ENCODE measurements at places on chromosomes 5 and 9.

GRCh38 chr5:2751592-2752021, at the start of gene IRX2:
IRX2 (minus strand) TSS chr5:2751677; CDS start chr5:2751413, 264 bp downstream.
- DNase-seq, result peak; percentile 92
- no peak within 1 kb of the TSS for H3K27ac ChIP-seq
- peaks cover 17% of the 10 kb centered on the region for H3K4me1 ChIP-seq
- H3K36me3 ChIP-seq, result no peaks in the 10 kb centered on the region
- peak within 1 kb of the TSS; percentile 71 for H3K4me3 ChIP-seq

GRCh38 chr5:36089989-36090388, 23.3 kb upstream of the UGT3A2 start:
- H3K4me3 ChIP-seq, result no peak overlapping the region
- H3K36me3 ChIP-seq, result no peaks in the 10 kb centered on the region
- peak; percentile 57 for DNase-seq
- no peaks in the 10 kb centered on the region for H3K27me3 ChIP-seq

DNA sequence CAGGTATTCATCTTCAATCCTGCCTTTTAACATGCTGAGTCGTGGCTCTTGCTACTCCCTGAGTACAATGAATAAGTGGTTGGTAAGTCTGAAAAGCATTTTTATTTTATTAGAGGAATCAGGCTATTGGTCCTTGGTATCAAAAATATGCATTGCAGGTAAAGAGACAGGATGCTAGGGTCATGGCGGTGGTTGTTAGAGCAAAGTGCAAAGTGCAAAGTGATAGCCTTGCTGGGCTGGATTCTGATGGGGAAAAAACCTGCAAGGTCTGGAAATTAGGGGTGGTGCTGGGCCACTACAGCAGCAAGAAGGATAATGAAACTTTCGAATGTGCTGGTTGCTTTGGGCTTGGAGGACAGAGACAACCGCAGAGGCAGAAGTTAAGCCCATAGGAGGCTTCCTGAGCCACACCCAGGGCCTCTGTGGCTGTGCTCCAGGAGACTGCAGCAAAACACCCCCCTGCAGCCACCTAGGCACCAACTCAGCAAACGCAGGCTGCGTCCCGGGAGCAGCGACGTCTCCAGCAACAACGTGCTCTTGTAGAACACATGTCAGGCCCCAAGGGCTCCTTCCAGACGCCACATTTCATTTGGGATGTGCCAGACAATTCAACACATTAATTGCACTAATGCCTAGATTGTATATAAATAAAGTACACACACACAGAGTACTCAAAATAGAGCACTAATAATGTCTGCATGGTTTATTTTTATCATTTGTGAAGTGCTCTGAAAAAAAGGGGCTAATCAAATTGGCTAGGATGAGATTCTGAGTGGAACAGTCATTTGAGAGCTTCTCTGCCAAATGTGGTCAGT, 149.8 kb upstream of the RAPGEF1 start:
- no peak for DNase-seq
- H3K4me3 ChIP-seq, result no peak overlapping the region
- 0 out of 2 replicates have a peak, but pooled peaks cover 5% of the 10 kb centered on the region for H3K4me1 ChIP-seq
- no peaks in the 10 kb centered on the region for H3K36me3 ChIP-seq
- no peak overlapping the region for H3K27ac ChIP-seq

GRCh38 chr9:106127776-106128175, 433.4 kb downstream of the TMEM38B start:
- DNase-seq, result peak; percentile 4
- H3K36me3 ChIP-seq, result no peaks in the 10 kb centered on the region
- H3K27me3 ChIP-seq, result no peaks in the 10 kb centered on the region
- no peak overlapping the region for H3K4me3 ChIP-seq
- H3K27ac ChIP-seq, result no peak overlapping the region

GRCh38 chr9:87725900-87726709, at the start of gene CTSL:
CTSL (plus strand) TSS chr9:87726119; CDS start chr9:87727604, 1,485 bp downstream.
- DNase-seq, result peak; percentile 67
- no peaks in the 10 kb centered on the region for H3K36me3 ChIP-seq
- peaks cover 3% of the 10 kb centered on the region for H3K4me1 ChIP-seq
- peak within 1 kb of the TSS; percentile 49 for H3K27ac ChIP-seq
- no peaks in the 10 kb centered on the region for H3K27me3 ChIP-seq

- no peaks in the 10 kb centered on the region for H3K4me1 ChIP-seq
- H3K4me3 ChIP-seq, result no peak overlapping the region
- no peak for DNase-seq
- H3K36me3 ChIP-seq, result no peaks in the 10 kb centered on the region
These were observed 362.4 kb downstream of the NDUFS4 start for GRCh38 chr5:53922508-53923498.

GRCh38 chr9:79089054-79089560, 482.7 kb upstream of the TLE4 start:
- H3K36me3 ChIP-seq, result no peaks in the 10 kb centered on the region
- H3K4me1 ChIP-seq, result no peaks in the 10 kb centered on the region

GRCh38 chr5:75463726-75464125, 47.7 kb downstream of the CERT1 start:
- peak; percentile 26 for DNase-seq
- H3K27ac ChIP-seq, result no peak overlapping the region
- H3K27me3 ChIP-seq, result no peaks in the 10 kb centered on the region
- no peak overlapping the region for H3K4me3 ChIP-seq

- H3K27ac ChIP-seq, result peak overlapping the region; percentile 79
- H3K4me1 ChIP-seq, result peaks cover 18% of the 10 kb centered on the region
- no peaks in the 10 kb centered on the region for H3K27me3 ChIP-seq
- H3K4me3 ChIP-seq, result no peak overlapping the region
- H3K36me3 ChIP-seq, result no peaks in the 10 kb centered on the region
- DNase-seq, result no peak
These were observed 132.4 kb downstream of the NPR3 start for GRCh38 chr5:32843531-32843895.

GRCh38 chr5:149735066-149735465, 5.0 kb downstream of the PPARGC1B start:
- H3K4me3 ChIP-seq, result no peak overlapping the region
- H3K27me3 ChIP-seq, result no peaks in the 10 kb centered on the region
- H3K27ac ChIP-seq, result no peak overlapping the region

GRCh38 chr5:102278231-102278630, 17.9 kb downstream of the SLCO4C1 start:
- H3K36me3 ChIP-seq, result no peaks in the 10 kb centered on the region
- H3K4me3 ChIP-seq, result no peak overlapping the region
- no peak for DNase-seq
- no peaks in the 10 kb centered on the region for H3K4me1 ChIP-seq

DNA sequence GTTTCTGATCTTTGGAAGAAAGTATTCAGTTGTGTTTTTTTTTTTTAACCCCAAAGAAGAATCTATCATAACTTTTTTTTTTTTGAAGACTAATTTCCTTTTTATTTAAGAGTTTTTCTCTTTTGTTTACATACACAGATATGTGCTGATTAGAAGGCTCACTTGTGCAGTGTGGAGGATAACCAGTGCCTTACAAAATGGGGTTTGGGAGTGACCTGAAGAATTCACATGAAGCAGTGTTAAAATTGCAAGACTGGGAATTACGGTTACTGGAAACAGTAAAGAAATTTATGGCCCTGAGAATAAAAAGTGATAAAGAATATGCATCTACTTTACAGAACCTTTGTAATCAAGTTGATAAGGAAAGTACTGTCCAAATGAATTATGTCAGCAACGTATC, 50.3 kb downstream of the FER start:
- H3K27me3 ChIP-seq, result no peaks in the 10 kb centered on the region
- H3K4me1 ChIP-seq, result peaks cover 43% of the 10 kb centered on the region
- no peak for DNase-seq
- no peak overlapping the region for H3K27ac ChIP-seq
- H3K36me3 ChIP-seq, result peaks cover 8% of the 10 kb centered on the region
- H3K4me3 ChIP-seq, result no peak overlapping the region

DNA sequence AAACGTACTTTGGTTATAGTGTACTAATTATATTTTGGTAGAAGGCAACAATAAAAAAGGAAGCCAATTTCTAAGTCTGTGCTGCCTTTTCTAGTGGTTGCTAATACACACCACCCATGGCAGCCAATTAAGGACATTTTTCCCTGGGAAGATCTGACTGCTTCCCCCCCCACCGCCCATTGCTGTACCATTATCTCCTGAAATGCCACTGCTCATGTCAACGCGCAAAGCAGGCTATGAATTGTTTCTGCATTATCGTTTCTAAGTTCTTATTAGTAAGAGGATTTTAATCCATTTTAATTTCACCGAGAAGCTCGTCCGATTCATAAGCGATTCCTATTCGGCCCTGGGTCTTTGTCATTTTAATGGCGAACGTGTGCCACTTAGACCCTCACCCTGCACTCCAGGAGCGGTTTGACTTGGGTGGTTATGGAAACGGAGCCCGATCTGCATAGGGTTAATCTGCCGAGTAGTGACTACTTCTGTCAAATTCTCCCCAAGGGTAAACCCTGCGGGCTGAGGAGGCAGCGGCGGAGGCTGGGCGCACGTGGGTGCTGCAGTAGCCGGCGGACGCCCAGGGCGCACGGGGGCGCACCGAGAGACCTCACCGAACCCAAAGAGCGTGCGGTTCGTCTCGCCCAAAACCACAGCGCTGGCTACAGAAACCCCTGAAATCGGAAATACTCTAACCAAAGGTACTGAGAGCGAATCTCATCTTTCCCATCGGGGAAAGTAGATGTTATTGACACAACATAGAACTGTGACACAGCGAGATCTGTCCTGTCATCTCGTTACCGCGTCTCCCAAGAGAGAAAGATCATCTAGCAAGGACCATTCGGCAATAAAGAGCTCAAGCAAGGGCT, 55.8 kb upstream of the SHC3 start:
- no peak overlapping the region for H3K27ac ChIP-seq
- H3K4me1 ChIP-seq, result no peaks in the 10 kb centered on the region
- DNase-seq, result no peak

GRCh38 chr9:95508242-95508967, 8.4 kb downstream of the PTCH1 start:
- H3K4me3 ChIP-seq, result peak overlapping the region; percentile 96
- H3K27me3 ChIP-seq, result no peaks in the 10 kb centered on the region
- DNase-seq, result no peak
- H3K4me1 ChIP-seq, result peaks cover 26% of the 10 kb centered on the region

GRCh38 chr5:145587710-145588109, 247.4 kb downstream of the PRELID2 start:
- peaks cover 9% of the 10 kb centered on the region for H3K4me1 ChIP-seq
- no peaks in the 10 kb centered on the region for H3K27me3 ChIP-seq
- peak; percentile 65 for DNase-seq

DNA sequence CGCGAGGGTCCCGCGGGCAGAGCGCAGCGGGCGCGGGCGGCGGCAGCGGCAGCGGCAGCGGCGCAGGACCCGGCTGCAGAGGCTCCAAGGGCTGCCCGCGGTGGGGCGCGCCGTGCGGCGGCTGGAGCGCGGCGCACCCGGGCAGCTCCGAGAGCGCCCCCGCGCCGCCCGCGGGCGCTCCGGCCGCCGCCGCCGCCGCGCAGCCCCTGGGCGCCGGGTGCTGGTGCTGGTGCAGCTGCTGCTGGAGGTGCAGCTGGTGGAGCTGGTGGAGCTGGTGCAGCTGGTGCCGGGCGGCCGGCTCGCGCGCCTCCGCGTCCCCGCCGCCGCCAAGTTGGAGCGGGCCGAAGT, 644 bp downstream of the IER5L start:
- peak overlapping the region; percentile 88 for H3K4me3 ChIP-seq
- no peak for DNase-seq
- no peak overlapping the region for H3K27ac ChIP-seq
- peaks cover 18% of the 10 kb centered on the region for H3K4me1 ChIP-seq
- no peaks in the 10 kb centered on the region for H3K36me3 ChIP-seq

- DNase-seq, result no peak
- H3K27ac ChIP-seq, result no peak overlapping the region
- H3K27me3 ChIP-seq, result no peaks in the 10 kb centered on the region
- H3K36me3 ChIP-seq, result no peaks in the 10 kb centered on the region
These were observed 23.9 kb downstream of the FGF1 start for GRCh38 chr5:142661957-142662356.

DNA sequence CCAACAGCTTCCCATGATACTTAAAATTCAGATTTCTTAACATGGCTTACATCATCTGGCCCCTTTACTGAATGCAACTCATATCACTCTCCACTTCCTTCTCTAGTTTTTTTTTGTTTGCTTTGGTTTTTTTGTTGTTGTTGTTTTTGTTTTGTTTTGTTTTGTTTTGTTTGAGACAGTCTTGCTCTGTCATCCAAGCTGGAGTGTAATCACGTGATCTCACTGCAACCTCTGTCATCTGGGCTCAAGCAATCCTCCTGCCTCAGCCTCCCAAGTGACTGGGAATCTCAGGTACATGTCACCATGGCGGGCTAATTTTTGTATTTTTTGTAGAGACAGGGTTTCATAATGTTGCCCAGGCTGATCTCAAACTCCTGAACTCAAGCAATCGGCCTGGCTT, 41.4 kb downstream of the CPLANE1 start:
- no peak for DNase-seq
- no peak overlapping the region for H3K4me3 ChIP-seq
- no peaks in the 10 kb centered on the region for H3K4me1 ChIP-seq
- H3K27ac ChIP-seq, result no peak overlapping the region
- no peaks in the 10 kb centered on the region for H3K27me3 ChIP-seq

DNA sequence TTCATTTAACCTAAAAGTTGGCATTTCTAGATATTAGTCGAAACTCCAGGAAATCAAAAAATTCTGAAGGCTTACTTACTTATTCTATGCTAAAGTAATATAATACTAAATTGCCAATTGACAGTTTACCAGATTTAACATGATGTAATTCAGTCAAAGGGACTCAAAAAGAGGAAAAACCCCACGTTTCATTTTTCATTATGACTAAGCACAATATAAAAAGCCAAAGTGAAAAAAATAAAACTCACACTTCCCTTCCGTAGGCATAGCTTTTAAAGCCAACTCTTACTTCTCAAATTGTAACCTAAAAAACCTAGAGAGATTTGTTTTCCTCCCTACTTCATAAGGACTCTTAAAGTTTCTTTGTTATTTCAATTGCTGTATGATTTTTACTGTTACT, 146.6 kb downstream of the RAPGEF6 start:
- peaks cover 15% of the 10 kb centered on the region for H3K36me3 ChIP-seq
- no peak for DNase-seq
- H3K27me3 ChIP-seq, result no peaks in the 10 kb centered on the region
- no peaks in the 10 kb centered on the region for H3K4me1 ChIP-seq

- DNase-seq, result no peak
- H3K27ac ChIP-seq, result peak overlapping the region; percentile 87
- no peaks in the 10 kb centered on the region for H3K27me3 ChIP-seq
- no peak overlapping the region for H3K4me3 ChIP-seq
- peaks cover 49% of the 10 kb centered on the region for H3K4me1 ChIP-seq
These were observed 9.5 kb downstream of the LHFPL2 start for GRCh38 chr5:78638973-78639669.
